ENCODE measurements at places on chromosomes 12 and 14. TPM values are rescaled to one million over a fixed set of nuclear protein-coding genes. Genes with fewer than 3 reads are reported as not detected.

ZNF268 gene
- polyA plus RNA-seq = 7.4 TPM

- H3K4me3 ChIP-seq = no peak overlapping the region
- no peak overlapping the region for H3K27ac ChIP-seq
- no peaks in the 10 kb centered on the region for H3K36me3 ChIP-seq
- no peaks in the 10 kb centered on the region for H3K27me3 ChIP-seq
- H3K4me1 ChIP-seq = no peaks in the 10 kb centered on the region
- DNase-seq = no peak
Measured at GRCh38 chr12:44076871-44077270, 241.0 kb downstream of the TMEM117 start.

RASSF9 gene
- 3.2 TPM for polyA plus RNA-seq

DNA sequence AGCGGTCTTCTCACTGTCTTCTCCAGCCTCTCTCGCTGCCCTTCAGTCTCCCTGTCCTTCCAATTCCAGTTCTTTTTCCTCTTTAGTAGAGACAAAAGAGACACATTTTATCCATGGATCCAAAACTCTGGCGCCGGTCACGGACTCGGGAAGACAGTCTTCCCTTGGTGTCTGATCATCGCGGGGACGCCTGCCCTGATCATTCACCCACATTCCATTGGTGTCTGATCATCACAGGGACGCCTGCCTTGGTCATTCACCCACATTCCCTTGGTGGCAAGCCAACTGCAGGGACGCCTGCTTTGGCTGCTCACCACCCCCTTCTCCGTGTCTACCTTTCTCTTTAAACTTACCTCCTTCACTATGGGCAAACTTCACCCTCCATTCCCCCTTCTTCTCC lies 619.5 kb downstream of the RERGL start:
- H3K36me3 ChIP-seq = no peaks in the 10 kb centered on the region
- no peak overlapping the region for H3K4me3 ChIP-seq
- H3K27me3 ChIP-seq = no peaks in the 10 kb centered on the region
- H3K4me1 ChIP-seq = no peaks in the 10 kb centered on the region

- peaks cover 12% of the 10 kb centered on the region for H3K4me1 ChIP-seq
- no peak overlapping the region for H3K4me3 ChIP-seq
- no peak for DNase-seq
- no peak overlapping the region for H3K27ac ChIP-seq
- H3K27me3 ChIP-seq = no peaks in the 10 kb centered on the region
Measured at GRCh38 chr14:72478471-72478893, 415.4 kb downstream of the DPF3 start.

DNA sequence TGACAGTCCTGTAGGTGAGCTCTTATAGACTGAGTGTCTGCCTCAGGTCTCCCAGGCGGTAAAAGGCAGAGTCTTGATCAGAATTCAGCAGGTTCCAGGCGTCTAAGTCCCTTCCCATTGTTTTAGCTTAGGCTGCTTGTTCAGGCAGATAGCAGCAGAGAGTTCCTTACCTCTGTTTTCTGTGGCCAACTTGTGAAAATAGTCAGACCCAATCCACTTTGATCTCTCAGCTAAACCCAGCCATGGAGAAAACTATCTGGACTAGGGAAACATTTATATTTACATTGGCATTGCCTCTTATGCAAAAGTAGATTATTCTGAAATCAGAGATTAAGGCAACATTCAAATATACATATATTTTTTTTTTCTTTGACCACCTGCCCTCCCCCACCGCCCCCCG lies 21.4 kb downstream of the CCDC62 start:
- no peak overlapping the region for H3K27ac ChIP-seq
- H3K4me1 ChIP-seq = no peaks in the 10 kb centered on the region
- DNase-seq = no peak
- no peak overlapping the region for H3K4me3 ChIP-seq
- H3K36me3 ChIP-seq = no peaks in the 10 kb centered on the region

GRCh38 chr12:79012636-79013035 lies 148.1 kb downstream of the SYT1 start:
- no peak for DNase-seq
- no peaks in the 10 kb centered on the region for H3K36me3 ChIP-seq
- H3K4me1 ChIP-seq = no peaks in the 10 kb centered on the region
- no peak overlapping the region for H3K4me3 ChIP-seq
- H3K27me3 ChIP-seq = no peaks in the 10 kb centered on the region
- no peak overlapping the region for H3K27ac ChIP-seq

DNA sequence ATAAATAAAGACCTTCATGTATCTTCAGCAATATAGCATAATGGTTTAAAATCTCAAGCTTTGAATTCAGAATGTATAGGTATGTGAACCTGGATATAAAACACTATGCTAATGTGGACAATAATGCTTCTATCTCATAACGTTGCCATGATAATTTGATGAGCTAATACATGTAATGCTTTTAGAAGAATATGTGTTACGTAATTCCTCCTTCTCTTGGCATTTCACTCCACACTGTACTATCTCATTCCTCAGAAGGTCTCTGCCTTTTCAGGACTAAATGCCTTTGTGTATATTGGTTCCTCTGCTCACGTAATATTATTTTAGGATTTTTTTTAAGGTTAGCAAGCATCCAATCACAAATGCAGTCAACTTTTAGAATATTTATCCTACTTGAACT lies 86.5 kb downstream of the FOXA1 start:
- H3K27me3 ChIP-seq = no peaks in the 10 kb centered on the region
- DNase-seq = no peak
- H3K4me3 ChIP-seq = no peak overlapping the region
- H3K4me1 ChIP-seq = no peaks in the 10 kb centered on the region
- no peak overlapping the region for H3K27ac ChIP-seq

RGS6 gene
- polyA plus RNA-seq = 6.2 TPM

MYF6 gene
- polyA plus RNA-seq = 93.5 TPM

MUCL1 gene
- polyA plus RNA-seq = not detected

GRCh38 chr12:108804271-108804953 lies 53.0 kb downstream of the SSH1 start:
- no peaks in the 10 kb centered on the region for H3K27me3 ChIP-seq
- peak; percentile 93 for DNase-seq
- peaks cover 51% of the 10 kb centered on the region for H3K36me3 ChIP-seq
- peak overlapping the region; percentile 97 for H3K27ac ChIP-seq
- no peak overlapping the region for H3K4me3 ChIP-seq

LIN7A gene
- 4.0 TPM for polyA plus RNA-seq

DNA sequence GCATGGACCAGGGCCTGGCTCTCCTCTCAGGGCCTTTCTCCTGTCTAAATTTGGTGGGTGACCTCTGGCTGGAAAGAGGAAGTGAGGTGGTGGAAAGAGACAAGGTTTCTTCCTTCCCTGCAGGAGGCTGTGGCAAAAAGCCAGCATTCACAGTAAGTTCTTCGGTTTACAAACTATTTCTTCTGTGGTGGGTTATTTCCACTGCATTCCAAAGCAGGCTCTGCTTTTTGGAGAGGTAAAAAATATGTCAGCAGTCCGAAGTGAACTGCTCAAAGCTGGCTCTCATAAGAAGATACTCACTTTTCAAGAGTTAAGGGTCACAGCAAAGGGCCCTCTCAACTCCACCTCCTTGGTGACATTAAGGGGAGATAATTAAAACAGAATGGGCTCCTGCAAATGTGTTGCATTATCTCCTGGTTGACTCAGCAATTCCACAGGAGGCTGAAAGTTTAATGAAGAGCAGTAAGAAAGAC lies 48.9 kb upstream of the POC1B start:
- DNase-seq = peak; percentile 63
- no peaks in the 10 kb centered on the region for H3K36me3 ChIP-seq
- no peak overlapping the region for H3K27ac ChIP-seq

GRCh38 chr14:44963044-44963528 lies 1.1 kb downstream of the TOGARAM1 start:
- peak overlapping the region; percentile 96 for H3K27ac ChIP-seq
- H3K27me3 ChIP-seq = no peaks in the 10 kb centered on the region
- H3K4me1 ChIP-seq = peaks cover 6% of the 10 kb centered on the region
- no peaks in the 10 kb centered on the region for H3K36me3 ChIP-seq
- peak overlapping the region; percentile 62 for H3K4me3 ChIP-seq
- no peak for DNase-seq

DNA sequence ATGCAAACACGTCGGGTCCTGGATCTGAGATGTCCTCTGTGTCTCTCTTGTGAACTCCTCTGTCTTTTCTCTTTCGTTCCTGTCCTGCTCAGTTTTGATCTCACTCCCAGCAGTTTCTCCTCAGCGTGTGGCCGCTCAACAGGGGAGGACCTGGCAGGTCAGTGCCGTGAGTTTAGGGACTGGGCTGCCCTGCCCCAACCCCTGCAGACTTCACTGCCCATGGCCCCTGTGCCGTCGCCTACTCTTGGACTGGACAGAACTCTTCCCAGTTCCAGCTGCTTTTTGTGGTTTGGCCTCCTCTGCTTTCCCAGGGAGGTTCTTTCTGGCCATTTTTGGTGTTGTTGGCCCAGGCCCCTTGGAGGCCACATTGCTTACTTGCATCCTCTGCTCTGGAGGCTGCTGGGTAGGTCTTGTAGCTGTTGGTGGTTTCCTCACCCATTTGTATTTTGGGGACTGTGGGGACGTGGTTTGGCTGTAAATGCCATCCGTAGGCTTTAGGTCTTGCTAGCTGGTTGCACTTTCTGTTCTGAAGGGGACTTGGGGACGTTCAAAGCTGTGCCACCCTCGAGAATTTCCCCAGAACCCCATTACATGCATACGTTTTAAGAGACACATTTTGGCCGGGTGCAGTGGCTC lies 20.0 kb upstream of the DNAH10 start:
- no peaks in the 10 kb centered on the region for H3K27me3 ChIP-seq
- no peak overlapping the region for H3K4me3 ChIP-seq
- peaks cover 57% of the 10 kb centered on the region for H3K36me3 ChIP-seq
- H3K27ac ChIP-seq = no peak overlapping the region
- H3K4me1 ChIP-seq = no peaks in the 10 kb centered on the region
- DNase-seq = no peak

DNA sequence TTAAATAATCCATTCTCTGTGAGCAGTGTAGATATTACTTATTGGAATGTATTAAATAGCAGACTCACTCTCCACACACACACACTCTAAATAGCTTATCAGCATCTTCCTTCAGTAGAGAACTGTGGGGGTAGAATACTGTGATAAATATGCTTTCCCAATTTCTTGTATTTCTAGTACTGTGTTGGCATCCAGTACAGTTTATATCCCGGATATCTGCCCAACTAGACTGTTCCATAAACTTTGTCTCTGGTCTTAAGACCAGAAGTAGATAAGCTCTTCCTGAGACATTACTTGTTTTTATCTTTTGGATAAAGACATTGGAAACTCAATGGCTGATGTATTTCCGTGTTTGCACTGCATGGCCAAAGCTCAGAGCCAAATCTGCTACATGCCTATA lies 136.2 kb upstream of the PDZRN4 start:
- no peak overlapping the region for H3K27ac ChIP-seq
- no peak overlapping the region for H3K4me3 ChIP-seq
- no peaks in the 10 kb centered on the region for H3K4me1 ChIP-seq
- DNase-seq = no peak
- no peaks in the 10 kb centered on the region for H3K27me3 ChIP-seq

GRCh38 chr12:33129500-33129899 lies 232.9 kb upstream of the PKP2 start:
- H3K36me3 ChIP-seq = no peaks in the 10 kb centered on the region
- H3K27me3 ChIP-seq = no peaks in the 10 kb centered on the region
- H3K27ac ChIP-seq = no peak overlapping the region
- H3K4me1 ChIP-seq = no peaks in the 10 kb centered on the region
- DNase-seq = no peak

TAS2R46 gene
- polyA plus RNA-seq = not detected

DNA sequence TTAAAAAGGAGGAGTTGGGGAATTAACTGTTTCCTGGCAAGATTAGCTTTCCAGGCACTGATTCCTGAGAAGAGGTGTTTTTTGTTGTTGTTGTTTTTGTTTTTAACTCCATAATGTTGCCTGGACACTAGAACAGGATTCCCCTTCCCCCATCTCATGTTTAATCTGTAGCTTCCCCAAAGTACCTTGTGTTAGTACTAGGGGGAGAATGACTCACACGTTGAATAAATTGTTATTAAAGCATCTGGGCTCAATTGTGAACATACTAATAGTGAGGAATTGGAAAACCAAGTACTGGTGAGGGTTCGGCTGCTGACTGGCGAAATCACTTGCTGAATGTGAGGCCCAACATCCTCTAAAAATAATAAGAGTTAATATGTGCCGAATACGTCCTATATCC lies 1.3 kb upstream of the GNG2 start:
- H3K27ac ChIP-seq = no peak overlapping the region
- no peaks in the 10 kb centered on the region for H3K36me3 ChIP-seq
- H3K27me3 ChIP-seq = no peaks in the 10 kb centered on the region
- DNase-seq = no peak
- H3K4me1 ChIP-seq = peaks cover 11% of the 10 kb centered on the region
- no peak overlapping the region for H3K4me3 ChIP-seq

- H3K4me3 ChIP-seq = no peak overlapping the region
- no peaks in the 10 kb centered on the region for H3K36me3 ChIP-seq
- no peaks in the 10 kb centered on the region for H3K27me3 ChIP-seq
- peaks cover 25% of the 10 kb centered on the region for H3K4me1 ChIP-seq
Measured at GRCh38 chr12:108722992-108723766, 8.1 kb downstream of the CORO1C start.

AQP2 gene
- polyA plus RNA-seq = 0.05 TPM

DNA sequence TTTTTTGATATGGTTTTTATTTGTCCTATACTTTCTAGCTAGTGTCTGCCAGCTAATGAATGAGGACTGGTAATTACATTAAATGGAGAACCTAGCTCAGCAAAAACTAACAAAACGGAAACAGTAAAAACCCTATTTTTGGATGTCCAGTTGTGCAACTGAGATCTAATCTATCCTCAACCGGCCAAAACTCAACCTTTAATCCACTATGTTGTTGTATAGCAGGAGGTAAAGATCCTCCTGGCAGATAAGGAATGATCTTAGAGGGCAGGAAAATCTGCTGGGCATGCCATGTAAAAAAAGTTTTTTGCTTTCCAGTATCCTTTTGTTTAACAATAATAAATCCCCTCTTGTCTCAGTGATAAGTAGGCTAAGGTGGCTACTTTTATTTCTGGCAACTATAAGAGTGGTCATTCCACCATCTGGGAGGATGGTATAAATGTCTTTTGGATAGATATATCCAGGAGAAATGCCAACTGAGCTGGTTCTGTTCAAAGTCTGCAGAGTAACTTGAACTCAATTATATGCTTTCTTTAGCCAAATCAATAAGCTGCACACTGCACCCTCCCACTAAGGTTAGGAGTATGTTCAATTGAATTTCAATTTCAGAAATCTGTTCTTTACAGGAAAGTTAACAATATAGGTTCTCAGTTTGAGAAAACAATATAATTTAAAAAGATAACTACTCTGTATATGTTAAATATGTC lies 40.1 kb downstream of the WASHC3 start:
- H3K4me3 ChIP-seq = no peak overlapping the region
- DNase-seq = peak; percentile 11
- H3K27me3 ChIP-seq = no peaks in the 10 kb centered on the region
- H3K36me3 ChIP-seq = peaks cover 3% of the 10 kb centered on the region
- H3K27ac ChIP-seq = no peak overlapping the region
- no peaks in the 10 kb centered on the region for H3K4me1 ChIP-seq

- no peak for DNase-seq
- H3K4me3 ChIP-seq = no peak overlapping the region
- H3K27ac ChIP-seq = no peak overlapping the region
- peaks cover 20% of the 10 kb centered on the region for H3K4me1 ChIP-seq
- H3K27me3 ChIP-seq = no peaks in the 10 kb centered on the region
Measured at GRCh38 chr12:49641748-49642369, 18.5 kb downstream of the PRPF40B start.

FAM186B gene
- polyA plus RNA-seq = 3.3 TPM

- no peaks in the 10 kb centered on the region for H3K36me3 ChIP-seq
- H3K4me3 ChIP-seq = no peak overlapping the region
- DNase-seq = no peak
- H3K27me3 ChIP-seq = peaks cover 5% of the 10 kb centered on the region
- no peak overlapping the region for H3K27ac ChIP-seq
Measured at GRCh38 chr12:113339540-113339939, 4.6 kb upstream of the SLC8B1 start.

PGF gene
- polyA plus RNA-seq = 37.3 TPM

- H3K27ac ChIP-seq = no peak overlapping the region
- no peak overlapping the region for H3K4me3 ChIP-seq
- no peaks in the 10 kb centered on the region for H3K4me1 ChIP-seq
- H3K36me3 ChIP-seq = no peaks in the 10 kb centered on the region
Measured at GRCh38 chr12:92278378-92278828, 132.8 kb upstream of the BTG1 start.

Data from muscle of leg (tissue), 16 donors.